ENCODE measurements at places on chromosomes 4 and X.

DNA sequence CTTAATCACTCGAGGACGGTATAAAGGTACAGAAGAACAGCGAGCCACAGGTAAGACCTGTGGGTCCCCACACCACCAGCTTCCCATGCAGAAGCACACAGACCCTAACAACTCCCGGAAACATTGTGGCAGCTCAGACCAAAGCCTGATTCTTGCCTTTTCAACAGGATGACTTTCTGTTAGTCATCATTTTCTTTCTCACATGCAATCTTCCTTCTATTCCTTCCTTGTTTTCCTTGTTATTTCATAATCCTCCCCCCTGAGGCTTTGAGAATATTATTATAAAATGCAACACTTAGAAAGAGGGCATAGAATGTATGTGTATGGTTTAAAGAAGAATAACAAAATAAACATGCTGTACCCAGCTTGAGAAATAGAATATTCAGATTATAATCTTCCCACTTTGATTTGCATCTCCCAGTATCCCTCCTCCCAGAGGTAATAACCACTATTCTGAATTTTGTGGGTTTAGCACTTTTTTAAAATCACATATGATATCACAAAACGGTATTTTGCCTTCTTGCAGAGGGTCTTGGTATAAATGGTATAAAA, 100.9 kb downstream of the FHDC1 start:
- no peak for DNase-seq

GRCh38 chr4:76830964-76831703, 66.8 kb downstream of the SOWAHB start:
- DNase-seq, result peak; percentile 49

- no peak for DNase-seq
These were observed 169.9 kb downstream of the SLIT2 start for GRCh38 chr4:20421603-20421985.

DNA sequence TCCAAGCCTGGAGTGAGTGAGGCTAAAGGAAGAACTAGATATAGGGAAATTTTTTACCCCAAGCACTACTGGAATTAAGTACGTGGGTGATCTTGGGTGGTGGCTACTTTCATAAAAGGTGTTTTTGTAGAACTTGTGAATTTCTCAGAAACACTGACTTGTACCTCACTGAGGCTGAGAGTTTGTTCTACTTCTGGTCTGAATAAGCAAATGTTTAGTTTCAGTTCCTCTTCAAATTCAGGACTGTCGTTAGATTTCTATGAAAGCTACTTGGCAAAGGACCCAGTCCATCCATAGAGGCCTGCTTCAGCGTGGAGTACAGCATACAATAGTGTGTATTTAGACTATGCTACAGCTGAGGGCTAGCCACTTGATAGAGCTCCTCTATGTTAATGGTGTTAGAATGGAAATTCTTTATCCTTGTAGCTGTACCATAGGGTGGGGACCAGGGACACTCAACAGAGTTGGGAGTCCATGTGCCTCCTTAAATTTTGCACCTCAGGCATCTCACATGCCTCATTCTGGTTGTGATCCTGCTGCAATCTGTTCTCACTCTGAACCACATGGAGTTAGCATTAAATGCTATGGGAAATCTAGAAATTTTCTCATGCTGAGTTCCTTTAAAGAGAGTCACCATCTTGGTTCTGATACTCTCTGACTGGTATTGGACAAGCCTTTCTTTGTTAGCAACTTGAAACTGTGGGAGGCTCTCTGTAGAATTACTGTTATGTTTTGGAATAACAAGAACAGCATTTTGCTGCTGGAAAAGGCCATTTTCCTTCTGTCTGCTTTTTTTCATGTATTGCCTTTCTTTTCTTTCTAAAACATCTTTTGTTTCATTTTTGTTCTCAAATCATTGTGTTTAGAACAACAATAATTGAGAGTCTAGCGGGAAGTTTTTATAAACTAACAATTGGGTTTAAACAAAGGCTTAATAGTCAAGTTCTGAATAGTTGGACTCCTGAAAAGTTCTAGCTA, 86.8 kb downstream of the PDGFRA start:
- DNase-seq, result no peak

GRCh38 chr4:100248476-100248875, 58.2 kb upstream of the DDIT4L start:
- no peak for DNase-seq

DNA sequence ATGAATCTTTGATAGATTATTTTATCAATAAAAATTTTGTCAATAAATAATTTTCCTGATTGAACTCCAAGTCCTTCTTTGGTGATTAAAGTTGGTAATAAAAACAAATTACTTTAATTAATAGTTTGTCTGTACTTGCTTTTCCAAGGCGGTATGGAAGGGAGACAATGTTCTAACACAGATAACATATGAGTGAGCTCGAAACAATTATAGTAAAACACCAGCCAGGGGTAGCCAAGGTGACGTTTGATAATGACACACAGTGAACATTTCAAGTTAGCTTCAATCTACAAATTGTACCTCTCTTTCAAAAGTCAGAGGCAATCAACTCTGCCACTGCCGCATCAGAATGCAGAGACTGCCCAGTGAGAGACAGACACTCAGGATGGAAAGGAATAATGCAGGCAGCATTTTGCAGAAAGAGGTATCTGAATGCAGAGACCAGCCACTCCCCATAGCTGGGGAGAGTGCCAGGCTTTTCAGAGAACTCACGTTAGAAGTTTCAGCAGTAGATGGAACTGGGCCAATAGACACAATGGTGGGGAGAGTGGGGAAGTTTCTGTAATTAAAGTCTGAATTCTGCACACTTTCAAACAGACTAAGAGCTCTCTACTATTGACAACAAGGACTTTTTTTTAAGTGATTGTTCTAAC, 18.1 kb upstream of the ATOH1 start:
- DNase-seq, result no peak

GRCh38 chr4:61445374-61446063, 245.4 kb downstream of the ADGRL3 start:
- no peak for DNase-seq

DNA sequence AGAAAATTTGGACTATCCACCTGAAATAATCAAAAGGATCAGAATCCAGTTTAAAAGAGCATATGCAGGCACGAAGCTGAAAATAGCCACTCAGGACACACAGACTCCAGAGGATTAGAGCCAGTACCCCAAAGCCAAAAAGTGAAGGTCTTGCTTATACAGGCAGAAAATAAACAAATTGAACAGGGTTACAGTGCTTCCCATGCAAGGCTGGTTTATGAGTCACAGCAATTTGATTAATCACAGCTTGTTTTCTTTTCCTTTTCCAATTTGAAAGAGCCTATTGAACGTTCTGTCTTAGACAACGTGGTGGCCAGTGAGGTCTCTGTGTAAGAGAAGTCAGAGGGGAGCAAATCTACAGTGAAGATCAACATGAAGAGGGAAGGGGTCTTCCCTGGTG, 10.2 kb downstream of the HGFAC start:
- DNase-seq, result no peak

DNA sequence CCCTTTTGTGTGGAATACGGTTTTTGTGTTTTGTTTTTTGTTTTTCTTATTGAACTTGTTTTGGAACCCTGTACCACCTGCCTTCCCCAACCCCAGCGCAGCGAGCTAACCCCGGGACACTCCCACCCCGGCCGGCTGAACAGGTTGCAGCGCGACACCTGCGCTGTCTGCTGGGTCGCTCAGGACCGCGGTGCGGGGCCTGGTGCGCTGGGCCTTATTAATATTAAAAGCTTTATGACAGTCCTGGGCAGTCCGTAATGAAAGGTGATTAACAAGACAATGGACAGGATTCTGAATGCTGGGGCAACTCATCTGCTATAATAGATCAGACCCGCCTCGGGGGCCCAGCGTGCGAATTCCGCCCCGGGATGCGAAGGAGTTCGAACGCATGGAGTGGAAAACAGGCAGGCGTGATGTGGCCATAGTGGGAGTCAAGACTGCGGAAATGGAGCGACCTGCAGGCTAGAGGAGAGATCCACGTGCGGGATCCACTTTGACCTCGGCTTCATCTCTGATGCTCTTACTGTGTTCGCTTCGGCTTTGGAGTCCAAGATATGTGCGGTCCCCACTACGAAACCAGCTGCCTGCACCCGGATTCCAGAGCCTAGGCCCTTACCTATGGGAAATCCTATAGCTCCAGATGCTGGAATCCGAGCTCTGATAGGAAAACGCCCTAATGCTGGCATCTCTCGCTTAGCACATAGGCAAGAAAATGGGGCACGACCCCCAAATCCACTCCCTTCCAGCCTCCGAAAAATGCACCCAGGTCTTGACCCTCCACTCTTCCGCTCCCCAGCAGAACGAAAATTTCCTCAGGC, 69.0 kb upstream of the TMEM33 start:
- no peak for DNase-seq

Measured in right hindlimb (tissue), 1 donor.